ENCODE measurements at places on chromosomes 1 and 21. TPM values are rescaled to one million over a fixed set of nuclear protein-coding genes. Genes with fewer than 3 reads are reported as not detected.

- no peak for DNase-seq
These were observed 85.9 kb downstream of the KCNJ15 start for GRCh38 chr21:38342739-38343138.

The GIPC2 gene
- 0.70 TPM for total RNA-seq

The ADAR gene
- total RNA-seq = 93.7 TPM

DNA sequence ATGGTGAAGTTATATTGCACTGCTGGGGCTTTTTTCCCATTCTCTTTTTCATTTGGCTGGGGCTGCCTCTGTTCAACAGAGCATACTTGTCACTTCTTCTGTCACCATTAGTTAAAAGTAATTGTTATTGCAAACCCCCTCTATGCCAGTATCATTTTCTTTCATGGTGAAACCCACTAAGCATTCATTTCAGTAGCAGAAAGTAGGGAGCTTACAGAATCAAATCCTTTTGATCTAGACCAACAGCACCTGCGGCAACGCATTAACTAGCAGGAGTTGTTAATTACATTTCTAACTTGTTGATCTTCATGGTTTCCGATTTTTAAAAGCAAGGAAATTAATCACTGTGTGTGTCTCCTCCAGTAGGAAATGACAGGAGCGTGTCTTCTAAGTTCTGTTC lies 15.0 kb downstream of the SMYD2 start:
- no peak for DNase-seq

GRCh38 chr1:165857046-165857801 lies 29.8 kb downstream of the UCK2 start:
- no peak for DNase-seq

Data from HFFc6 (cell line).